ELR (cell line): ENCODE measurements at places on chromosomes 13 and 19.
A peak's percentile ranks its signal among the peaks of the same experiment; 100 is the strongest.

DNA sequence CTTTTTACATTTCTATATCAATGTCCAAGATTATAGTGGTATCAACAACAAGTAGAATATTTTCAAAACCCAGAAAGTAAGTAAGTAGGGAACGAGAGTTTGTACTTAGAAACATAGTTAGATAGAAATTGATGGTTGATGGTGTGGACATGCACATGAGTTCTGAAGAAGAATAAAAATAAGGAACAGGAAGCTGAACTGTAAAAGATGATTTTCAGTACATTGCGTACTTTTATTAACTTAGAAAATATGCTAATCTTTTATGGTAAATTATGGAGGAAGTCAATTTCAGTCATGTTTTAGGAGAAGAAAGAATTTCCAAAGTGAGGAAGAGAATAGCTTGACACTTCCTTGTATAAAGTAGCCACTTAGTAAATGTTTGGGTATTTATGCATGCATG, 12.3 kb upstream of the GPR18 start:
- no peak for DNase-seq

DNA sequence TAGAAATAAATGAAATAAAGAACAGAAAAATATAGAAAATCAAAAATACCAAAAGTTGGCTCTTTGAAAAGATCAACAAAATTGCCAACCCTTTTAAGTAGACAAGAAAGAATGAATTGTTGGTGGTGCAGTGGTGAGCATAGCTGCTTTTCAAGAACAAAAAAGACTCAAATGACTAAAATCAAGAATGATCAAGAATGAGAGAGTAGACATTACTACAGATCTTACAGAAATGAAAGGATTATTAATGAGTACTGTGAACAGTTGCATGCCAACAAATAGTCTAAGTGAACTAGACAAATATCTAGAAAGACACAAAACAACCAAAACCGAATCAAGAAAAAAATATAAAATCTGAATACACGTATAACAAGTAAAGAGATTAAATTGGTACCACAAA, 53.9 kb downstream of the FNDC3A start:
- DNase-seq = no peak

DNA sequence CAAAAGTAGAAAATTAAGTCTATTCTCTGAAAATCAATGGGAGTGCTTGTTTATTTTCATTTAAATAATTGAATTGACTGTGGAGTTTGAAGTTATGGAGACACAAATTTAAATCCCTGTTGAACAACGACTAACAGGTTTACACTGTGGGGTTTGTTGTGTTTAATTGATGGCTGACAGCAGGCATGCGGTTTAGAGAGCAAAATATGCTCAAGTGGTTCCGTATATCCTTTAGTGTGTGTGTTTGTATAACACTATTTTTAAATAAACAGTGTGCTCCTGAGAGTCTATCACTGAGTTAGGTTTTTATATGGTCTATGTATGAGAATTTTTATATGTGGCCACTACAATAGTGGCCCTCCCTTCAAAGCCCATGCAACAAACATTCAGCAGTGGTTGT, 332.0 kb downstream of the GPC6 start:
- no peak for DNase-seq

GRCh38 chr13:43787997-43788396, 1.2 kb upstream of the ENOX1 start:
- DNase-seq = peak; percentile 71

DNA sequence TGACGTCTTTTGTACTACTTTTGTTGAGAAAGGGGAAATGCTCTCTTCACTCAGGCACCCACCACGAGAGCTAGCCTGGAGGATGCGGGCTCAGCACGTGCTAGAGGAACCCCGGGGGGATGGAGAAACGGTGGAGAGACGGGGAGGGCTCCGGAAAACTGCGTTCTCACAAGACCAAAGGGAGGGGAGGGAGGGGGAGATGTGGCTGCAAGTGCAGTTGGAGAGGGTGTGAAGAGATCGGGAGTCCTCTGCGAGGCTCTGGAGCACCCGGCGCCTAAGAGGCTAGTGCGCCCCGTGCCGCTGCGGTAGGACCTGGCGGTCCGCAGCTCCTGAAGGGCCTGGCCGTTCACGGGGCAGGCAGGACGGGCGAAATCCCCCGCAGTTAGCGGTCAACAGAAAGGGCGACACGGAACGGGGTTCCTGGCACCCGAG, 43.4 kb upstream of the XPO4 start:
- no peak for DNase-seq

DNA sequence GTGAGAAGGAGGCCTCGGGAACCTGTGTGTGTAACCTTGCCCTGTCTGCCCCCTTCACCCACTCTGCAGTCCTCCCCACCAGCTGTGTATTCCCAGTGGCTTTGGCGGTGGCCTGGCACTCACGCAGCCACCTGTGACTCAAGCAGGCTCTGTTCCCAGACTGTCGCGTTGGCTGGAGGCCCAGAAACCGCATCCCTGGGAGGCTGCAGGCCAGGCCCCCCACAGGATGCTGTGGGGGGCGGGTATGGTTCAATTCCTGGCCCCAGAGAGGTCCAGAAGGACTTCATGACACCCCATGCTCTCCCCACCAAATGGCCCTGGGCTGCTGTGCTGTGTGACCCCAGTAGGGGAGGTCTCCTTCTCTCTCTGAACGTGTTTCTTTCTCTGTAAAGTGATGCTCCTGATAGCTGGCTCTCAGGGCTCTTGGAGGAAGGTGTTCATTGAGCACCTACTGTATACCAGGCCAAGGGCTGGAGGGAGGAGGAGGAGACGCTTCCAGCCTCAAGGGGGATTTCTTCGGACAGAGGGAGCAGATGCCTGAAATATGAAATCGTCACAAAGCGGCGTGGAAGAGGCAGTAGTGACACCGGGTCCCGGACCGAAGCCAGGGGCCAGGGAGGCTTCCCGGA, 1.9 kb upstream of the LINGO3 start:
- peak; percentile 45 for DNase-seq

- DNase-seq = no peak
Observed at GRCh38 chr13:39981056-39981455, 325.6 kb downstream of the COG6 start.

- no peak for DNase-seq
Observed at GRCh38 chr13:110420626-110421025, 113.5 kb downstream of the COL4A2 start.

DNA sequence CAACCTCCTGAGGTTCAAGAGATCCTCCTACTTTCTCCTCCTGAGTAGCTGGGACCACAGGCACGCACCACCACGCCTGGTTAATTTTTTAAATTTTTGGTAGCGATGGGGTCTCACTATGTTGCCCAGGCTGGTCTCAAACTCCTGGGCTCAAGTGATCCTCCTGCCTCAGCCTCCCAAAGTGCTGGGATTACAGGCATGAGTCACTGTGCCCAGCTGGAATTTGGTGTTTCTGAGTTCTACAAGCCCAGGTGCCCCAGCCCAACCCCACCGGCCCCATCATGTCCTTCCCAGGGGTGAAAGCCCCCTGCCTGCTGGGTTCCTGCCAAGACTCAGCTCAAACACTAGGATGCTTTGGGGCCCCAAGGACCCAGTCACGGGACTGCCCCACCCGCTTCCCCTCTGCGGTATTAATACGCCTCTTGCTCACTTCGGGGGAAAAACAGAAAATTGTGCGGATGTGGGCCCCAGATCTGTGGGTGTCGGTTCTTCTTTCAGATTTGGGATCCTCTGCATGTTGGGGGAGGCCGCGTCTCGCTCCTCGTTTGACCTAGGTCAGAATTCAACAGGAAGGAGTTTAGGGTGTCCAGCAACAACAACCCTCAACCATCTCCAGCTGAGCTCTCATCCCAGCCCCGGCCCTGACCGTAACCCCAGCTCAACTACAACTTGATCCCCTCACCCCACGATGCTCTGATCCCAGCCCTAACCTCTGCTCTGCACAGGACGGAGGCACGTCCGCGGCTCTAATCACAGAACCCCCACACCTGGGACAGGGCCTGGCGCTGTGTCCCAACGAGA, 3.7 kb upstream of the FCER2 start:
- no peak for DNase-seq
